Stimulated activated CD4-positive, alpha-beta T cell treated with anti-CD3 and anti-CD28 coated beads, TNF-alpha, amount 100 ng/mL, for 4 hours (primary cell): ENCODE measurements at places on chromosomes 7 and 10.

DNA sequence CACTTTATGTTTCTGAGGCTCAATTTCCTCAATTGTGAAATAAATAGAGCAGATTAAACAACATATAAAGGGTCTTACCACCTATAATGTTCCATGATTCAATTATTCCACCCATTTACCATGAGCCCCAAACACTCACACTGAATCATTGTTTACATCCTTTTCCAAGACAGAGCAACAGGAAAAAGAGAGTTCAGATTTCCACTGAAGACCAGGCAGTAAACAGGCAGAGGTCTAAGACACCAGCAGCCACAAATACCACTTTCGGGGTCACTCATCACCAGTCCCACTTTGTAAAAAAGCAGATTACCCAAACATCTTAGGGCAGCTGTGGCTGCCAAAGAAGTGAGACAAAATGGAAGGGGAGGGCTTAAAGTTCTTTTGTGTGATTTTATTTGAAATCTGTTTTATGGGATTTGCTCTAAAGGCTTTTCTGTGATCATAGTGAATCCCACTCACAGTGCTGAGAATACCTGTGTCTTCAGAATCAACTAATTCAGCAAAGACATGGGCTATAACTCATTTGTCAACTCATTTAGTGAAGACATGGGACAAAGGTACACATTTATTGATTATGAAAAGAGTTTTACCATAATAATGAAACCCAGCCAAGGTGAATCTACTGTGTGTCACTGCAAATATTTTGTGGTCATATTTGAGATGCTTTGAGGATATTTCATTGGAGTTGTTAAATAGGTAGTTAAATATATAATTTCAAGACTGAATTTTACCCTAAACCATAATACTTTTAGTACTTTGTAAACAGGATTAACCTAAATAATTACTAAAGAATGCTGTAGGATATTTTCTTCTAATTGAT is 24.8 kb upstream of the DLD start:
- DNase-seq, result no peak

- no peak for DNase-seq
Observed at GRCh38 chr10:103490986-103491314, 2.6 kb upstream of the NEURL1 start.

DNA sequence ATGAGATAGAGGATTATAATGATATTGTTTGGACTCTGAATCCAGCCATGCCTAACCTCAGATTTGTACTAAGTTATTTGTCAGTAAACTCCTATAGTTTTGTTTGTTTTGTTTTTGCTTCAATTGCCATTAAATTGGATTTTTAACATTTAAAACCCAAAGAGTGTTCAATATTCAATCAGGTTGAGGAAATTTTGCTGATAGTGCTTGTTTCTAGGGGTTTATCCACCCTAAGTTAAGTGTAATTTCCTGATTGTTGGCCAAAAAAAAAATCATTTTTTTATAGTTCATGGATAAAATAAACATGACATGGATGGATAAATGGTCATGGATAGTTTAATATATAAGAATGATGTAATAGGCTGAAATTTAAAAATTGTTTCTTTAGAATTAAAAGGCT is 11.4 kb upstream of the BET1 start:
- no peak for DNase-seq

GRCh38 chr10:110376021-110376766 is 71.5 kb upstream of the SMNDC1 start:
- no peak for DNase-seq

DNA sequence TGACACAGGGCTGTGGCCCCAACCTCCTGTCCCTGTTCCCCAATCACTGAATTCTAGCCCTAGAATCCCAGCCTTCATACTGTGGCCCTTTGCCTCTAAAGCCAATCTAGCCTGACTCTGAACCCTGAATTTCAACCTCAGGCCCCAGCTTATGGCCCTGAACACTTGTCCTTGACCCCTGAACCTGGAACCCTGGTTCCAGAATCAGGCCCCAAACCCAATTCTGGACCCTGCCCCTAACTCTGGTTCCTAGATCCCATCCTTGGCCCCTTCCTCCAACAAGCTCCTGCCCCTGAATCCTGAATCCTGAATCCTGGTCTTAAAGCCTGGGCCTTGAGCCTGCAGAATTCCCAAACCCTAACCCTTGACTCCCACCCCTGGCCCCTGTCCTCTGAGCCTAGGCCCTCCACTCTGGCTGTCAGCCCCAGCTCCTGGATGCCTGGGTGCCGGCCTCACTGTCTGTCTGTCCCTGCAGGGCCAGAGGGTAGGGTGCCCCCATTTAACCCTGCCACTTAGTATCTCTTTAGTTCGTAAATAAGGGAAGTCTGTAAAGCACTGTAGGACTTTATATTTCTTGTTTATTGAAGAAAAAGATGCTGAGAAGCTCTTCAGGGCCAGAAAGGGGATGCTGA is 1.3 kb downstream of the INPP5A start:
- DNase-seq, result no peak

- no peak for DNase-seq
Observed at GRCh38 chr7:28088032-28088431, 92.6 kb downstream of the JAZF1 start.

DNA sequence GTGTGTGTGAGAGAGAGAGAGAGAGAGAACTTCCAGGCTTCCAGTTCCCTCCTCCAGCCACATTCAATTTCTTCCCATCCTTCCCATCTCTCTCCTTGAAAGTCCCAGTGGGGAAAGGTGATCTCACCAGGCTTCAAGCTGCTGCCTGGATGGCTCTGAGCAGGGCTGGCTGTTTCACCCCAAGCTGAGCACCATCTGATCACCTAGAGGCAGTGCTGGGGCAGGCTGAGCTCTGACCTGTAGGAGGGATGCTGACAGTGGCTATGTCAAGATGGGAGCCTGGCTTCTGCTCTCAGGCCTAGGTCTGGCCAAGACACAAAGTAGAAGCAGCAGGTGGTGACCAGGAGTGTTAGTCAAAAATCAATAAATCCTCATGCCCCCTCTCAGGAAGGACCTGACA is 370.8 kb downstream of the PLXNA4 start:
- no peak for DNase-seq

GRCh38 chr10:71299071-71299785 is 19.8 kb upstream of the SLC29A3 start:
- DNase-seq, result no peak

- no peak for DNase-seq
Observed at GRCh38 chr10:104080762-104081161, 4.9 kb downstream of the COL17A1 start.

DNA sequence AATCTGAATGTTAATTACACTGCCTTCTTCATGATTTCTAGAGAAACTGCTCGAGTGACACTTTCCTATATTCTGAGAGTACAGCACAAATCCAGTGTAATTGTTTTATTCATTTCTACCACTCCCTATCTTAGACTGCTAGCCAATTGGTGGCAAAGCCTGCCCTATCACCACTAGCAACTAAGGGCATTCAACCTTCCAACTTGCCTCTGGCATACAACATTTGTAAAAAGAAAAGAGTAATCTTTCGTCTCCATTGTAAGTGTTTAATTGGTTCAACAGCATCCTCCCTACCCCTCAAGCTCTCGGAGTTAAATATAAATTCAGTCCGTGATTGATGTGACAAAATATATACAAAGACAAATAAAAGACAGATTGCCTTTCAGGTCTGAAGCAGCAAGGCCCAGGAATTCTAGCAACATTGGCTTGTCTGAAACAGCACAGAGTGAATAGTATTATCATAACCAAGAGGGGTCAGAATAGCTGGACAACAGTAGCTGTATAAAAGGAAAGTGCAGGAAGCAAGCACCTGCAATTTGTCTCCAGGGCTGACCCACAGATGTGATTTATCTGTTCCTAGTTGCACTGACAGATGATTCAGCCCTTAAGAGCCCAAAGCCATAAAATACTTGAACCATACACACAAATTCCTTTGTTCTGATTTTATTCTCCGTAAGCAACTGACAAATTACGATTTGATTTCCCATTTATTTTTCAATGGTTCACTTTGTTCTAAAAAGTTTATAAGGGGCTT is 47.6 kb upstream of the ANKRD1 start:
- no peak for DNase-seq

GRCh38 chr10:118471863-118472262 is 123.6 kb downstream of the PRLHR start:
- DNase-seq, result no peak

- peak; percentile 63 for DNase-seq
Observed at GRCh38 chr7:151038951-151039849, 9.1 kb upstream of the ASIC3 start.

- no peak for DNase-seq
Observed at GRCh38 chr7:964401-965231, 10.1 kb upstream of the ADAP1 start.

DNA sequence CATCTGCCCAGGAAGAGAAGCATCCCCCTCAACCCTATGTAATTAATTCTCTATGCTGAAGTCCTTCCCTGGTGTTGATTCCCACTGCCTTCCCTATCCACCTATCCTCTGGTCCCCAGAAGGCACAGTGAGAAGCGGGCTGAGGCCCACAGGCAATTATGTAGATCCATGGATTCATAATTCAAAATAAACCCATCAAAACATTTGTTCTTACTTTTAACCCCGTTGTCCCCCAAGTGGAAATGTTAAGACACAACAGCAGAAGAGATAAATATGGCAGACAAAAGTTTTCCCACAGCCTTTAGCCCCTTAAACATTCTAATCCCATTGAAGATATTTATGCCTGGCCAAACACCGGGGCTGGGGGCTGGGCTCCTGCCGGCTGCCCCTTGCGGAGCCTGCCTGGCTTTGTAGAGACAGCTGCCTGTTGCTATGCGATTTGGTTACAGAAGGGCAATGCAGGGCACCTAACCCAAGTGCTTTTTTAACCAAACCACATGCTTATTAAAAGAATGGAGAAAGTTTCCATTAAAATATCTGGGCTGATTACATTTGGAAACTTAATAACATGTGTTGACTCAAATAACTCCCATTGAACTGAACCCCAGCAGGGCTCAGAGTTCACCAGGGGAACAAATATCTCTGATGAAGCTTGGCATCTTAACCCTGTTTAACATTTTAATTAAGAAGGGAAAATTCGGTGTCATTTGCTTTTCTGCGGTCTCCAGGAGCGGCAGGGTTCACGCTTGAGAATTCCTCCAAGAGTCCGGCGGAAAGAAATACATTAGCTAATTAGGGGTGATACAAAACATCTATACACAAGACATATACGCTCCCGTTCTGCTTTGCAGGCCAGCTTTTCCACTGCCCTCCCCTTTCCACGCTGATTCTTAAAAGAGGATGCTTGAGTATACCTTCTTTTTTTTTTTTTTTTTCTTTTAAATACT is 110.8 kb upstream of the FGFR2 start:
- no peak for DNase-seq

- DNase-seq, result no peak
Observed at GRCh38 chr10:5606321-5606720, 60.1 kb downstream of the ASB13 start.

DNA sequence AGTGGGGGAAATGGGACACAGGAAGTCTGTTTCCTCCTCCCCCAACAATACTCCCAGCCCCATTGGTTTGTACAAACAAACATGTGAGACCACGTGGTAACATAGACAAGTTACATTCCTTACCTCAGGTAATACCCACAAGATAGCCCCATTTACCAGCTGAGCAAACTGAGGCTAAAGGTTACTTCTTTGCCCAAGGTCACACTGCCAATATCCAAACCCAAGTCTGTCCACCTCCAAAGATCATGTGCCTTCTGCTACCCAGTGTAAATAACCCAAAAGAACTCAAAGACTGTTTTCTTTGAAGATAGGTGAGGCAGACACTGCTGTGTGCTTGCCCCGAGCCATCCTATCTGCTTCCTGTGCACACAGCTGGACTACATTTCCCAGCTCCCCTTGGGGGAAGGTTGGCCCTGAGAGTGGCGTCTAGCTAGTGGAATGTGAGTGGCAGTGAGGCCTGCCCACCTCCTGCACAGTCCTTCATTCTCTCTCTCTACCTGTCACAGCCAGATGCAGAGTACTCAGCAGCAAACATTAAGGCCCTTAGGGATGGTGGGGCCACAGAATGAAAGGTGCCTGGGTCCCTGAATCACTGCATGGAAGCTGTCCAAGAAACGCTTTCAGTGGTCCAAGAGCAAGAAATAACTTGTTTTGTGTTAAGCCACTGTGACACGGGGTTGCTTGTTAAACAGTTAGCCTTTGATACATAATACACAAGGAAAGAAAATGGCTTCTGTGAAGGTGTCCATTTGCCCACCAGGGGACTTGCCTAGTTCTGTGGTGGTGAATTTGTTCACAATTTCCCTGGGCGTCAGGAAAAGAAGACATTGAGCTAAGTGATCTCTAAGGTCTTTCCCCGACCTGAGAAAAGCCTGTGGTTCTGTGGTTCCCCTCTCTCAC is 257.7 kb upstream of the NFE2L3 start:
- no peak for DNase-seq

DNA sequence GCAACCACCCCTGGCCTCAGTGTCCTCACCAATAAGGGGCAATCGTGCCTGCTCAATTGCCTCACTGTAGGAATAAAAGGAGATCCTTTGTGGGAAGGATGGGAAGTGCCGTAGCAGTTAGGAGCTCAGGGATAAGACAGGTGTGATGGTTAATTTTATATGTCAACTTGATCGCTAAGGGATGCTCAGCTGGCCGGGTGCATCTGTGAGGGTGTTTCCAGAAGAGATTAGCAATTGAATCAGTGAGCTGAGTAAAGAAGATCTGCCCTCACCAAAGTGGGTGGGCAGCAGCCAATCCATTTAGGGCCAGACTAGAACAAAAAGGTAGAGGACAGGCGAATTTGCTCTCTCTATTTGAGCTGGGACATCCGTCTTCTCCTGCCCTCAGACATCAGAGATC is 46.3 kb downstream of the BUB3 start:
- DNase-seq, result no peak

GRCh38 chr7:55537458-55537990 is 34.8 kb downstream of the VOPP1 start:
- DNase-seq, result no peak

- DNase-seq, result no peak
Observed at GRCh38 chr7:86844608-86845007, 200.9 kb downstream of the GRM3 start.

DNA sequence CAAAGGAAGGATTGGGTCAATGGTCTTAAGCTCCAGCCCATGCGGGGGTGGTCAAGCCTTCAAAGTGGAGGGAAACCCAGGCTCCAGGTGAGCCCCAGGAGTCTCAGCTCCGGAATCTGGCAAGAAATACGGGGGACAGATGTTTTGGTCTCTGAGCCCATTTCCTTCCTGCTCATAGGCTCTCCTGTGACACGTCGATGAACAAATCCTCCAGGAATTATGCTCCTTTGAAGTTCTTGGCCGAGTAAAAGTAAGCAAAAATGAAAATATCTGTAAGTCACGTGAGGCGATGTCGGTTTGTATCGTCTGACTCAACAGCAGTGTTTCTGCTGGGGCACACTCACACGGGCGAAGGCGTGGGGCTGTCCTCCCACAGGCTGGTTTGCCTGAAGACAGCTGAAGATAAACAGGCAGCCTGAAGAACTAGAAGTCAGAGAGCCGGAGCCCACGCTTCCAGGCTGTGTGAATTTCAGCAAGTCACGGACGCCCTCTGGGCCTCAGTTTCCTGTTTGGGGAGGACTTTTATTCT is 52.6 kb upstream of the SMNDC1 start:
- DNase-seq, result peak; percentile 63

DNA sequence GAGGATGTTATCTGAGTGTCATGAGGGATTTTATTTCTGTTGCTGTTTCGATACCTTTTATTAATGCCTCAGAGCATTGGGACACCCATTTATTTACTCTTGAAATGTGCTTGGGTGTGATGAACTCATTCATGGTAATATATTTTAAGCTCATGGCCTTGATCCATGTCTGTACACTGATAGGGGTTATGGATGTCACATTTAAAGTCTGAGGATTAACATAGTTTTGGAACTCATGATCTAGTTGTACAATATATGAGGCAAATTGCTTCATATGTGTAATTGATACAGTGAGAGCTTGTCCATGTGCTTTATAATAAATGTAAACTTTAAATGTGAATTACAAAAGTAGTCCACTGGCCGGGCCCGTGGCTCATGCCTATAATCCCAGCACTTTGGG is 23.0 kb upstream of the ZRANB1 start:
- DNase-seq, result no peak

GRCh38 chr7:158614700-158615099 is 27.1 kb upstream of the PTPRN2 start:
- DNase-seq, result no peak
